Natural killer cell (primary cell): ENCODE measurements at places on chromosomes 12 and 14. TPM values are rescaled to one million over a fixed set of nuclear protein-coding genes. Genes with fewer than 3 reads are reported as not detected.

DNA sequence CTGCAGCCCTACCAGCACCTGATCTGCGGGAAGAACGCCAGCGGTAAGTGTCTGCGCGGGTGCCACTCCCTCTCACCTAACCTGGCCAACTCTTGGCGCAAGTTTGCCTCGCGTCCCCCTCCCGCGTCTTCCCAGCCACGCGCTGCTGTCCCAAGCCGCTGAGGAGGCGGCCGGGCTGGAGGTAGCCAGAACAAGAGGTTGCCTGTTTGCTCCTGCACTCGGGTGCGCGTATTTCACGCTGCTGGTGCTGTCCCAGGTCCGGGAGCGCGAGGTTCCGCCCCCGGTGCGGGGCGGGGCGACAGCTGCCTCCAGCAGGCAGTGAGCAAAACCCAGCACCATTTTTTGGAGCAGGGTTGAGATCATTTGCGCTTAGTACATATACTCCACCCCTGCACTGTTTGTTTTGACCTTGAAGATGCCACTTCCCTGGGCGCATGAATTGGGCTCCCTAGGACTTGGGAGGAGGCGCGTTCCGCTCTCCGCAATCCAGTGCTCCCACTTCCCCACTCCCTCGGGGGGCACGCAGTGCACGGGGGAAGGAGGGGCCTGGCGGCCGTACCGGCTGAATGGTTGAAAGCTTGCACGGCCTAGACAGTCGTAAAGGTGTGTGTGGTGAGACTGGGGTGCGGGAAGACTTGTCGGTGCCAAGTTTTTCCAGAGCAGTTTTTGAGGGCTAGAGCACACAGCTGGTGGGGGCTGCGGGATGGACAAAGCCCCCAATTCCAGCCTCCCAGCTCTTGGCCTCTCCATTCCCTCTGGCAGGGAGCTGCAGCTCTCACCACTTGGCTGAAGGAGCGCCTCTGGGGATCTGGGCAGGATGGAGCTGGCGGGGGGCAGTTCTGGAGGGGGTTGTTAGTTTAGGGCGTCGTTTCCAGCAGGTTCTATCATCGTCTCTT is 226.9 kb upstream of the CRY1 start:
- peak; percentile 54 for DNase-seq
- peak overlapping the region; percentile 53 for H3K4me3 ChIP-seq
- H3K27ac ChIP-seq: no peak overlapping the region
- H3K36me3 ChIP-seq: no peaks in the 10 kb centered on the region
- H3K4me1 ChIP-seq: peaks cover 43% of the 10 kb centered on the region

DNA sequence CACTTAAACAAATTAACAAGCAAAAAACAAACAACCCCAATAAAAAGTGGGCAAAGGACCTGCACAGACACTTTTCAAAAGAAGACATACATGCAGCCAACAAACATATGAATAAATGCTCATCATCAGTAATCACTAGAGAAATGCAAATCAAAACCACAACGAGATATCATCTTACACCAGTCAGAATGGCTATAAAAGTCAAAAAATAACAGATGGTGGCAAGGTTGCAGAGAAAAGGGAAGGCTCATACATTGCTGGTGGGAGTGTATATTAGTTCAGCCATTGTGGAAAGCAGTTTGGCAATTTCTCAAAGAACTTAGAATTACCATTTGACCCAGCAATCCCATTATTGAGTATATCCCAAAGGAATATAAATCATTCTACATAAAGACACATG is 34.6 kb upstream of the NT5DC3 start:
- no peak for DNase-seq
- no peaks in the 10 kb centered on the region for H3K36me3 ChIP-seq
- no peak overlapping the region for H3K27ac ChIP-seq
- no peaks in the 10 kb centered on the region for H3K27me3 ChIP-seq
- no peak overlapping the region for H3K4me3 ChIP-seq
- H3K4me1 ChIP-seq: peaks cover 4% of the 10 kb centered on the region

The PTPRO gene
- 1.2 TPM for total RNA-seq

GRCh38 chr12:2475984-2476383 is 318.8 kb upstream of the FKBP4 start:
- DNase-seq: no peak
- no peaks in the 10 kb centered on the region for H3K27me3 ChIP-seq
- H3K4me1 ChIP-seq: no peaks in the 10 kb centered on the region

- H3K27me3 ChIP-seq: no peaks in the 10 kb centered on the region
- no peaks in the 10 kb centered on the region for H3K4me1 ChIP-seq
- no peak for DNase-seq
- no peak overlapping the region for H3K27ac ChIP-seq
- peaks cover 48% of the 10 kb centered on the region for H3K36me3 ChIP-seq
- no peak overlapping the region for H3K4me3 ChIP-seq
Measured at GRCh38 chr14:50719911-50720759, 52.0 kb upstream of the SAV1 start.
